Osteoblast (primary cell): ENCODE measurements at places on chromosomes 16 and 17. TPM values are rescaled to one million over a fixed set of nuclear protein-coding genes. Genes with fewer than 3 reads are reported as not detected.

DNA sequence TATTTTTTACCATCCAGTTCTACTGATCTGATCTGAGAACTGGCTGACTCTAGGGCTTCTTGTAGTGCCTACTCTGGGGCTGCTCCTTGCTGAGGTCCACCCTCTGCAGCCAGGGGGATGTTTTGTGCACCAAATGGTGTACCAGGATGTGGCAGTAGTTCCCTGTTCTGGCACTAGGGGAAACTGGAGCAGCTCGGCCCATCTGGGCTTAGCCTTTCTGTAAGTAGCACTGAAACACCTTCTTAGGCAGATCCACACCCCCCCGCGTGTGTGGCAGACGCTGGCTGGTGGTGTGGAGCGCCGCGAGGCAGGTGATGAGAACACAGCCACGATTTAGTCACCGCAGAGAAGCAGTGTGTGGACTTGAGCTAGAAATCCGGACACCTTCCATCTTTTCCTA lies 17.0 kb downstream of the DUSP14 start:
- no peak for DNase-seq

- DNase-seq: no peak
Observed at GRCh38 chr17:15882058-15882720, 62.7 kb upstream of the ADORA2B start.

DNA sequence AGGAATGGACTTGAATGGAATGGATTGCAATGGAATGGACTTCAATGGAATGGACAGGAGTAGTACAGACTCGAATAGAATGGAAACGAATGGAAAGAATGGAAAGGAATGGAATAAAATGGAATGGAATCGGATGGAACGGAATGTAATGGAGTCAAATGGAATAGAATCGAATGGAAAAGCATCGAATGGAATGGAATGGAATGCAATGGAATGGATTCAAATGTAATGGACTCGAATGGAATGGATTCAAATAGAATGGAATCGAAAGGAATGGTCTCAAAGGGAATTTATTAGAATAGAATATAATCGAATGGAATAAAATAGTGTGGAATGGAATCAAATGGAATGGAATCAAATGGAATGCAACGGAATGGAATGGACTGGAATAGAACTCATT lies 484.9 kb upstream of the WSB1 start:
- DNase-seq: no peak

GRCh38 chr16:50384500-50385135 lies 15.8 kb upstream of the BRD7 start:
- DNase-seq: no peak

DNA sequence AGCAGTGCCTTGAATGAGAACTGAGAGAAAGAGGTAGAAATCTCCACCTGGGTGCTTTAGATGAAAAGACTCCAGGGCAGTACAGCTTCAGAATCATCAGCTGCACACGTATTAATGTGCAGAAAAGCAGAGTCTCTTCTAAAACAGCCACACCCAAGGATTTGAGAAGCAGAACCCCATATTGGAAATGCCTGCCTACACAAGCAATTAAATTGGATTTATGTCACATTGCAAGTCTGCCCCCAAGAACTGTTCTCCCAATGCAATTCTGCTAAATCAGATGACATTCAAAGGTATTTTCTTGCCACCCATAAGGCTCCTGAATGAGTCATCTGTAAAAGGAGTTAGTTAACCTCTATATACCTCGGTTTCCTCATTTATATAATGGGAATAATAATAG lies 326.0 kb upstream of the C16orf82 start:
- DNase-seq: no peak

DNA sequence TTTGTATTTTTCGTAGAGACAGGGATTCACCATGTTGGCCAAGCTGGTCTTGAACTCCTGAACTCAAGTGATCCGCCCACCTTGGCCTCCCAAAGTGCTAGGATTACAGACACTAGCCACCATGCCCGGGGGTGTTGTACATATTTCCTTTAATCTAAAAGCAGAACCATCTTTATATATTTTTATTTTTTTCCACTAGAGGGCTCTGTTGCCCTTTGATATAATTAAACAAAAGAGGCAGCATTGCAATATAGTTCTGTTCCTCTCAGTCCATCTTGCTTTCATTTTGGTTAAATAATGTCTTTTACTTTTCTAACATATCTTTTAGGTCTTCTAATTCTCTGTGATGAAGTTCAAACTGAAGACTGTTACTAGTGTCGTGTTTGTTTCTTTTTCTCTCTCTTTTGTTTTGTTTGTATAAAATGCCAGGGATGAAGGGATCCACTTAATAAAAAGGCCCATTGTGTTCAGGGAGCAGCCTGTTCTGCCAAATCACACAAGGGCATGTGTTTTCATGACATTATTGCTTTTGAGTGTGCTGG lies 23.4 kb downstream of the WWOX start:
- DNase-seq: peak; percentile 32

The SLFN12L gene
- 0.36 and 0.88 TPM in 2 replicates for total RNA-seq

The MSLN gene
- under 0.01 and 1.2 TPM in 2 replicates for total RNA-seq

The DECR2 gene
- total RNA-seq: 18.1 and 24.5 TPM in 2 replicates

DNA sequence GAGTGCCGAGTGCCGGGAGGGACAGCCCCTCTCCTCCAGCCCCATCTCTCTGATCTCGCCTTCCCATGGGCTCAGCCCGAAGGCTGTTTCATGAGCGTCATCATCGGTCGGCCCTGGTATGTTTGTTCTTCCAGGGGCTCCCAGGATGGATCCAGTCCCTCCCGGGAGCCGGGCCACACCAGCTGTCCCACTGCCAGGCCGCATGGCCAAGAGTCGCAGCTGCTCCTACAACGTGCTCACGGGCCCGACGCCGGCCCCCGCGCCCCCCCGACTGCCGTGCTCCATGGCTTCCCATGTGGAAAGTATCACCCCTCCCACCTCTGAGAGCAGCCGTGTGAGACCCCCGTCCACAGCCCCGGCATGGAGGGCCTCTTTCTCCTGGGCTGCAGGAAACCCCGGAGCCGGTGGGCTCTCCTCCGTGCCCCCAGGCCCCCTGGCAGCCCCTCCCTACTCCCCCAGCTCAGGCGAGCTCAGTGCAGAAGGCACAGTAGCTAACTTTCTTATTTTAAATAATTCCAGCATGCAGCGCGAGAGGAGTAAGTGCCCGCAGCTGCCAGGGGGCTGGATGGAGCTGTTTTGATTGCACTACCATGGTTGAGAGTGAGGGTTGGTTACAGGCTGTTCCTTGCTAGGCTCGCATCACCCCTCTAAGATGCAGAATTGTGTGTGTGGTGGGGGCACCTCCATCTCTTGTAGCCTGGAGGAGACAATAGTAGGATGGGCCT lies 26.6 kb upstream of the GSE1 start:
- DNase-seq: peak; percentile 88

GRCh38 chr17:13385481-13385911 lies 216.2 kb downstream of the HS3ST3A1 start:
- no peak for DNase-seq

DNA sequence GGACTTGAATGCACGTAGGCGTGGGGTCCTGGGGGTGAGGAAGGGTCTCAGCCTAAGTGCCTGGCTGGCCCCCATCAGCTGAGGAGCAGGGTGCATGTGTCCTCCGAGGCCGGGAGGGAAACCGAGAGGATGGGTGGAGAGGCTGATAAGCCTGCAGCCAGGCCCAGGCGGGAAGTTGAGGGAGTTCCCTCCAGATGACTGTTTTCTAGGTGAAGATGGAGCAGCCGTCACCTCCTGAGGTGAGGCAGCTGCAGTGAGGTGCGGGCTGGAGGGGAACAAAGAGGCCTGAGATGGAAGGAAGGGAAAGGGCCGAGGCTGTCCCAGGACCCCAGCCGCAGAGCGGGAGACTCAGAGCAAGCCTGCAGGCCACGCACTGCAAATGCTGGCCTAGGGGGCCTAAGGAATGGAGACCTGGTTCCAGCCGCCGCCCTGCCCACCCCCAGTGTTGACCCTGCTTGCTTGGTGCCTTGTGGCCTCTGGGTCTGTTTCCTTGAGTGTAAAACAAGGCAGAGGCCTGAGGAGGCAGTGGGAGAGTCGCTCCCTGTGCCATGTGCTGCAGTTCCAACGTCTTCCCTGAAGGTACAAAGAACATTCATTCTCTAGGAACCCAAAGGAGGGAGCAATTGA lies 3.0 kb downstream of the PECAM1 start:
- DNase-seq: no peak

The XAF1 gene
- total RNA-seq: 36.2 and 48.5 TPM in 2 replicates

GRCh38 chr17:57461082-57461481 lies 204.8 kb downstream of the MSI2 start:
- no peak for DNase-seq

The ALOX12B gene
- not detected in 2 replicates for total RNA-seq

The MT1A gene
- 0.59 TPM in 1 of 2 replicates, not detected in the other for total RNA-seq

The HS3ST3A1 gene
- total RNA-seq: 7.1 and 8.3 TPM in 2 replicates

DNA sequence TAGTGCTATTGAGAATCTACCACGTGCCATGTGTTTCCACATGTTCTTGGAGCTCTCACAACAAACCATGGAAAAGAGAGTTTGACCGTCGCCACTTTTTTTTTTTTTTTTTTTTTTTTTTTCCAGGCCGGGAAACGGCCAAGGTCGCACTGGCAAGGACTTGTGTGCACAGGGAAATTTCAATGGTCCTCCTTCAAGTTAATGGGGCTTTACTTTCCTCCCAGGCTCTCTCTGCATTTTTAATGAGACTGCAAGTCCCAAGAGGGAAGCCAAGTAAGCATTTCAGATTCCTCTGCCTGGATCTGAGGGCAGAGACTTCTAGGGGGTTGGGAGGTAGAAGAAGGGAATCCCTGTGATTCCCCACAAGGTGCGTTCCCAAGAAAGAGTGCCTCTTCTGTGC lies 94.7 kb upstream of the MPHOSPH6 start:
- no peak for DNase-seq

GRCh38 chr17:1180958-1181752 lies 1.4 kb upstream of the ABR start:
- peak; percentile 51 for DNase-seq

GRCh38 chr16:80931801-80932707 lies 74.6 kb downstream of the CMC2 start:
- peak; percentile 94 for DNase-seq

GRCh38 chr17:39791111-39791992 lies 53.6 kb downstream of the GRB7 start:
- DNase-seq: no peak

DNA sequence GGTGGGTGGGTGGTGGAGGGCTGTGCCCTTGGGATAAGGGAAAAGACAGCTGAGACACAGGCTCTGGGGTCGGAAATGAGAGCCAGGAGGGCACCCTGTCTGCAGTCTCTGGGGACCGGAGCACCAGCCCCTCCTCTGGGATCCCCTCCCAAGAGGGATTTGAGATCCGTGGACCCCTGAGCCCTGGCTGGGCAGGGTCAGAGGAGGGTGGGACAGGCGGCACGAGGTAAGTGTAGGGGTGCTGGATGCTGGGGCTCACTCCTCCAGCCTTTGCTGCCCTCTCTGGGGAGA lies 425 bp downstream of the SGSH start:
- no peak for DNase-seq

GRCh38 chr16:62965831-62966230 lies 929.6 kb upstream of the CDH8 start:
- no peak for DNase-seq

The PLEKHG4 gene
- 31.8 and 41.6 TPM in 2 replicates for total RNA-seq

GRCh38 chr17:38896346-38896954 lies 26.6 kb downstream of the LASP1 start:
- peak; percentile 66 for DNase-seq

The CRYBA1 gene
- not detected in 2 replicates for total RNA-seq

The TIMP2 gene
- 164 and 171 TPM in 2 replicates for total RNA-seq

- peak; percentile 22 for DNase-seq
Observed at GRCh38 chr16:3690980-3691720, 26.2 kb downstream of the TRAP1 start.

The MT3 gene
- total RNA-seq: not detected in 2 replicates

- no peak for DNase-seq
Observed at GRCh38 chr17:46108550-46109110, 84.6 kb downstream of the KANSL1 start.

The CACNG1 gene
- total RNA-seq: not detected in 2 replicates

- DNase-seq: no peak
Observed at GRCh38 chr16:74302341-74302740, 5.7 kb downstream of the PSMD7 start.

The OR3A3 gene
- not detected in 2 replicates for total RNA-seq

The SLC16A5 gene
- total RNA-seq: 16.3 and 19.2 TPM in 2 replicates

The CBLN1 gene
- not detected in 2 replicates for total RNA-seq

The CCL7 gene
- total RNA-seq: 0.29 and 0.36 TPM in 2 replicates

The CIBAR2 gene
- under 0.01 TPM in 1 of 2 replicates, not detected in the other for total RNA-seq

DNA sequence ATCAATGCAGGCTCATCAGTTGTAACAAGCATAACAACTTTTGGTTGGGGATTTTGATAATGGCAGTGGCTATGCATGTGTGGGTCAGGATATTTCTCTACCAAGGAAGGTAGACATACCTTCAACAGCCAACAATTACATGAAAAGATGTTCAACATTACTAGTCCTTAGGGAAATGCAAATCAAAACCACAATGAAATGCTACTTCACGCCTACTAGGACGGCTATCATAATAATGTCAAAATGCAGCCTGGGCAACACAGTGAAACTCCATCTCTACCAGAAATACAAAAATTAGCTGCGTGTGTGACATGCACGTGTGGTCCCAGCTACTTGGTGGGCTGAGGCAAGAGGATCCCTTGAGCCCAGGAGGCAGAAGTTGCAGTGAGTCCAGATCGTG lies 7.3 kb upstream of the SLC5A10 start:
- no peak for DNase-seq

DNA sequence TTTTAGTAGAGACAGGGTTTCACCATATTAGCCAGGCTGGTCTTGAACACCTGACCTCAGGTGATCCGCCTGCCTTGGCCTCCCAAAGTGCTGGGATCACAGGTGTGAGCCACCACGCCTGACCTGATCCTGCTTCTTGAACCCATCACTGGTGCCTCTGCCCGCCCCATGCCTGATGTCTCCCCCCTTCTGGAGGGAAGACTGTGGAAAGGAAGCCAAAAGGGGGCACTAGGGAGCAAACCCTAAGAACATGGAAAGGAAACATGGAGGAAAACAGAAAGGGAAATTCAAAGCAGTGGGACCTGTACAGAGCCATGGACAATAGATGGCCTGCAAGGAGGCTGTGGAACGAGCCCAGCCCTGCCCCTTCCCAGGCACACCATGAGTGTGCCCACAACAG lies 31.1 kb upstream of the FASN start:
- DNase-seq: peak; percentile 48

- no peak for DNase-seq
Observed at GRCh38 chr16:57810197-57811031, 8.1 kb upstream of the KIFC3 start.

DNA sequence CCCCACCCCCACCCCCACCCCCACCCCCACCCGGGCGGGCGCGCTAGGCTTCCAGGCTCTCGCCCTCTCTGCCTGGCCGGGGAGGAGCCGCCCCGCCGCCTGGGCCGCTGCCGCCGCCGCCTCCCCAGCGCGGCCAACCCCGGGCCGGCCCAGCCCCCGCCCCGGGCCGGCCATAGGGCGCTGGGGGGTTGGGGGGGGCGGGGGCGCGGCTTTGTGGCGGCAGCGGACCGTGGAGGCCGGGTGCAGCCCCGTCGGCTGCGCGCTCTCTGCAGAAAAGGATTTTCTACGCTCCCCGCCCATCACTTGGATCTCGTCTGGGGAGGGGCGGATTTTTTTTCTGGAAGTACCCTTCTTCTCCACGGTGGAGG lies 230.9 kb downstream of the MRTFB start:
- DNase-seq: peak; percentile 99

GRCh38 chr16:61024180-61024900 lies 1011.9 kb downstream of the CDH8 start:
- DNase-seq: no peak
